ENCODE measurements at places on chromosomes 3 and 15.

GRCh38 chr3:69791106-69791505, 51.8 kb downstream of the MITF start:
- no peak for DNase-seq

DNA sequence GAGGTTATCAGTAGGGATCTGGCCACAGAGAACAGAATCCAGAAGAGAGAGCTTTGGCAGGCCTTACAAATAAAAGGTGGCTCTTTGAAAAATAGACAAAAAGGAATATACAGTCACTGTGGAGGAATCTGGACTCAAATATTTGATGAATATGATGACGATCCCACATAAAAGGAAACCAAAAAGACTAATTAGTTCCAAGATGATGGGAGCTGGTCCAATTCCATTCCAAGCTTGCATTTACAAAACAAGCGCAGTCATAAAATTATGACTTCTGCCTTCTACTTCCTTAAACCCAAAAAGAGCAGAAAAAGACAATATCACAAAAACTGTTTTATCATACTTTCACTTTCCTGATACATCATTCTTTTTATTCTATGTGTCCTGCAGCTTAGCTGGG, 285.8 kb downstream of the DIPK2A start:
- DNase-seq: no peak

- DNase-seq: no peak
Measured at GRCh38 chr3:160134454-160134853, 90.8 kb upstream of the C3orf80 start.

- DNase-seq: no peak
Measured at GRCh38 chr15:87523516-87523915, 733.0 kb downstream of the NTRK3 start.

DNA sequence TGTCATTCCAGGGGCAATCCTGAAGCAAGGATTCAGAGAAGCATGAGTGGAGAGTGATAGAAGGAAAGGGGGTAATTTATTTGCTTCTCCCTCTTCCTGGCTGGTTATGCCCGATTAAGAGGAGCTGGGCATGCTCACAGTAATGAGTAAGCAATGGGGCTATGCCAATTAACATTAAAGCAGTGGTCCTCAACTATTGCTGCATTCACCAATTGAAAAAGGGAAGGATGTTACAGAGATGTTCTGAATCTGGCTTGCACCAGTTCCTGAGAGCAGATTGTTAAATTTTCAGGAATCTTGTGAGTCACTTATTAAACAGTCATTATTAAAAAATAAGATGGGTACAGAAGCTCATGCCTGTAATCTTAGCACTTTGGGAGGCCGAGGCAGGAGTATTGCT, 85.9 kb upstream of the ZBTB20 start:
- DNase-seq: no peak

GRCh38 chr3:65018801-65019200, 331.0 kb upstream of the ADAMTS9 start:
- no peak for DNase-seq

DNA sequence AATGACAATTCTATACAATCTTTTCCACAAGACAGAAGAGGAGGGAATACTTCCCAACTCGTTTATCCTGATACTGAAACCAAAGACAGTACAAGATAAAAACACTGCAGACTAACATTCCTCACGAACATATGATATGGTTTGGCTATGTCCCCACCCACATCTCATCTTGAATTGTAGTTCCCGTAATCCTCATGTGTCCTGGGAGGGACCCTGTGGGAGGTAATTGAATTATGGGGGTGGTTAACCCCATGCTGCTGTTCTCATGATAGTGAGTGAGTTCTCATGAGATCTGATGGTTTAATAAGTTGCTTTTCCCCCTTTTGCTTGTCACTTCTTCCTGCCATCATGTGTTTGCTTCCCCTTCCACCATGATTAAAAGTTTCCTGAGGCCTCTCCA, 83.9 kb upstream of the PROK2 start:
- DNase-seq: no peak

- DNase-seq: no peak
Measured at GRCh38 chr15:39391230-39391629, 189.6 kb upstream of the THBS1 start.

DNA sequence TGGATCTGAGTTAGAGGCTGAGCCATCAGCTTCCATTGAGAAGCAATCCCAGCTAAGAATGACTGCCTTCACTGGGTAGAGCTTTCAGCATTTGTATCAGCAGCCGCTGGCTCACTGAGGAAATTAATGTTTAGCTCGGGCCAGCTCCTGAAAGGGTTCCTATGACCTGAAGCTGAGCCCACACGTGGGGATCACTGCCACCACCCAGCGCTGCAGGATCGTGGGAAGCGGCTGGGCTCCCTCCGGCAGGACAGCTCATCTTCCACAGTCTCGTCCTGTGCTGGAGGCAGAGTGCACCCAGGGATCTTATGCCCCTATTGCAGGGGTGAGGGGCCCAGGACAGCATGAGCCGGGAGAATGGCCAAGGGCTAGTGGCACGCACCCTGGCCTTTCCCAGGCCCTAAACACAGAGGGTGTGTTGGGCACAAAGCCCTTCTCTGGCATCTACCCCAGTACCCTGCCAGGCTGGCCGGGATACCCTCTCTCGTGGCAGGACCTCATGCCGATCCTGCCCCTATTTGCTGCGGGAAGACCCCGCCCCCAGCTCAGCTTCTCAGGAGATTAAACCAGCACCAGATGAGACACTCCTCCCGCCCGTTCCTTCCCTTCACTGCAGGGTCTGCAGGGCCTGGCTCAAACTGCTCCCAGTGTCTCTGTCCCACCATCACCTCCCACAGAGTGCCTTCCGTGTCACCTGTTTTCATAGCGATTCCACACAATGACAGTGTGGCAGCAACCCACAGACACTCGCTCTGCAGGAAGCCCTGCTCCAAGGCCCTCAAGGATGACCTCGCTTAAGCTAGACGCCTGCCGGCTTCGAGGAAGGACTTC, 28.5 kb downstream of the KLHL25 start:
- no peak for DNase-seq

- no peak for DNase-seq
Measured at GRCh38 chr3:166569589-166569988, 732.4 kb upstream of the BCHE start.

- DNase-seq: no peak
Measured at GRCh38 chr15:68626283-68626682, 47.5 kb downstream of the CORO2B start.

DNA sequence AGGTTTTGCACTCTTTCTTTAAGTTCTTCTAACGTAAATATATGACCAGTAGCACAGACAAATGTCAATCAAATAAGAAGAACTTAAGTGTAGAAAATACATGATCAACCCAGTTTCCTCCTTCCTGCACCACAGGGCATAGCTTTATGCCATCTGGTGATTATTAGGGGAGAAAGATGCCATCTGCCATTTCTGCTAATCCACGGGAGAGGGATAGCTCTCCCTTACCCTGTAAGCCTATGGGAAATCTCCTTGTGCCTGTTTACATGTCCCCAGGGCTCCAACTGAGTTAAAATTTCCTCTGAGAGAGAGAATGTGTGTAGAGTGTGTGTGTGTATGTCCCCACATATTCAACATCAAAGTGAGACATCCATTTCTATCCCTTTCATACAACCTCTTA, 135.9 kb downstream of the RSL24D1 start:
- DNase-seq: no peak

GRCh38 chr3:8581806-8582445, 62.7 kb downstream of the SSUH2 start:
- no peak for DNase-seq

GRCh38 chr3:34856081-34856947, 783.0 kb upstream of the ARPP21 start:
- no peak for DNase-seq

- DNase-seq: no peak
Measured at GRCh38 chr3:58560771-58561311, 16.4 kb downstream of the FAM107A start.

DNA sequence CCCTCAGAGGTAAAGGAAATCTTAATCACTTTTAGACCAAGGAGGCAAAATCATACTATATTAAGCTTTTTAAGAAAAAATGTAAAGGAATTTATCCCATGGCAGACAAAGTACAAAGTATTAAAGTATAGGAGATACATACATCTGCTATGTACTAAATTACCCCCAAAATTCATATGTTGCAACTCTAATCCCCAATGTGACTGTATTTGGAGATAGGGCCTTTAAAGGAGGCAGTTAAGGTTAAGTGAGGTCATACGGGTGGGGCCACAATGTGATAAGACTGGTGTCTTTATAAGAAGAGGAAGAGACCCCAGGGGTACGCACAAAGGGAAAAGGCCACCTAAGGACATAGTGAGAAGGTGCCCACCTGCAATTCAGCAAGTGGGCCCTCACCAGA, 657.0 kb upstream of the ADAMTS9 start:
- no peak for DNase-seq

- DNase-seq: no peak
Measured at GRCh38 chr15:29822100-29822683, at the start of gene TJP1. TJP1 (minus strand) TSS chr15:29822468; CDS start chr15:29822028, 440 bp downstream.

GRCh38 chr3:20842002-20842401, 656.0 kb upstream of the SGO1 start:
- no peak for DNase-seq

GRCh38 chr3:14331251-14331650, 71.2 kb upstream of the SLC6A6 start:
- no peak for DNase-seq

- no peak for DNase-seq
Measured at GRCh38 chr15:73744293-73744692, 8.9 kb downstream of the INSYN1 start.

- no peak for DNase-seq
Measured at GRCh38 chr15:88835646-88836045, 32.4 kb downstream of the ACAN start.

DNA sequence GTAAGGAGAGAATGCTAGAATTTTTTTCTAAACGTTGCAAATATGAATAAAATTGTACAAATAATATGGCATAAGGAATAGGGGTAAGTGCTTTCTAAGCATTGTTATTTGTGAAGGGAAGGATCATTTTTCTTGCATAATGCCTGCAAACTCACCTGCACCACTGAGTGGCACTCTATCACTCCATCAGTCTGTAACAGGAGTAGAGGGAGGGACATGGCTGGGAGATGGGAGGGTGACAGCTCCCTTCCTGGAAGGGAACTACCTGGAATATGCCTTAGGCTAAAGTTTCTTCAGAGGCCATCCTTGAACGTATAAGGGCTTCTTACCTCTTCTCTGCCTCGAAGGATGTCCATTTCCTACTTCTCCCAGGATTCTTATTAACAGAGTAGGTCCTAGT, 3.0 kb downstream of the NAALADL2 start:
- DNase-seq: no peak

GRCh38 chr3:182886497-182886896, 93.2 kb downstream of the ATP11B start:
- no peak for DNase-seq

GRCh38 chr15:39581242-39581792, 438 bp downstream of the THBS1 start:
- DNase-seq: no peak

DNA sequence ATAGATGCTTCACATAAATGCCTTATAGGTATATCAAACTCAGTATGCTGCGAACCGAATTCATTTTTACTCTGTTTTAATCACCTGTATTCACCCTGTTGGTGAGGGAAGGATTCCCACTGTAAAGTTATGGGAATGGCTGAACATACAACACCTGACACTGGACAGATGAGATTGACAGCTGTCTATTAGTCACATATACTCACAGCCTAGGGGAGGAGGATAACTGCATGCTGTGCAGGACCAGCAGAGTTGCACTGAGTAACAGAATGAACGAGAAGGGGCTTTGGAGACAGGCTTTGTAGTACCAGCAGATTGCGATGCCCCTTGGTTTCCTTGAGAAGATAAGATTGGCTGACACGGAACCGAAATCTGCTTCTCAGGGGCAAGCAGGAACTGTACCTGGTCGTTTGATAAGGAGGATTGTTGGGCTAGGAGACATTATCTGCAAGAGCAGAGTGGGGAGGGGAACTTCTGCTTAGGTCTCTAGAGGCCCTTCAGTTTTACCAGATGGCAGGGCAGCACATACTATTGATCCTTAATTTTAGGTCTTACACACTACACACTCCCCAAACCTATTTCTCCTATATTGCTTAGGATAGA, 43.5 kb upstream of the SLC22A13 start:
- DNase-seq: no peak

GRCh38 chr3:108102420-108103039, 11.7 kb upstream of the CD47 start:
- DNase-seq: no peak

DNA sequence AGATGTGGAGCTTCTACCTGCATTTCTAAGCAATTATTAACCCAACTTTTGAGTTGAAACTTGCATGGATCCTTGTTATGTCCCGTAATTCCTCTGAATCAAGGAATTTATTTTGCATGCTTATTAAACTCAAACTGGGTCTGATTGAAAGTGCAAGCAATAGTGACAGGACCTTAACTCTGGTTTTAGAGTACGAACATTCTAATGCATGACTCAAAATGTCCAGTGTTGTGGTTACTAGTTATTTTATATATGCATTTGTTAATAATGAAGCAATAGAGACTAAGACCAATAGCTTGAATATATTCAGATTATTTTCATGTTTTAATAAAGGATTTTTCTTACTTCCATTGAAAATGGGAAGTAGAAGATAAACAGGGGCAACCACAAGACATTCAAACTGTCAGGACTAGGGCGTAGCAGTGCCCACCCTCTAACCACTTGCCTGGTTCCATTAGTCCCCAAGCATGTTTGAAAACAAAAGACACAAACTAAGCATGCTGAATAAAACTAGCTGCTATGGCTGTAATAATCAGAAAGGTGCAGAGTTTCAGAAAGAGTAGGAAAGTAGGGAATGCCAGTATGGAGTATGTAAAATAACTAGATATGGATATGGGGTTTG, 28.1 kb downstream of the OIP5 start:
- no peak for DNase-seq

DNA sequence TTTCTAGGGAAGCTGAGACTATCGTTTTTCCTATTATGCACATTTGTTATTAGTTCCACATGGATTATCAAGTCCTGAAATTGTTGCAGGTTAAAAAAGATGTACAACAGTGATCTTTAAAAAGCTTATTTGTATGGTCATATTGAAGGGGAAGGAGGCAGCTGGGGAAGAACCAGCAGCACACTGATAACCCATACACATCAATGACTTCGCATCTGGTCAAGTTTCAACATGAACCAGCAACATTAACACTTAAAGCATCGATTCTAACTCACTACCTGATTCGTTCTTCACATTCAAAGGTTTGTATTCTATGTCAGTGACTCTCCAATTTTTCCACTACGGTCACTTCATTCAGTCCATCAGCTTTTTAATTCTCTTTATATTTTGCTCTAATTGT, 56.4 kb downstream of the NCEH1 start:
- no peak for DNase-seq

- no peak for DNase-seq
Measured at GRCh38 chr15:90153658-90154057, 47.5 kb upstream of the SEMA4B start.

- DNase-seq: no peak
Measured at GRCh38 chr15:77004189-77004588, 9.3 kb downstream of the PSTPIP1 start.

GRCh38 chr3:14680716-14681115, 5.8 kb downstream of the C3orf20 start:
- DNase-seq: no peak

- DNase-seq: no peak
Measured at GRCh38 chr15:64185146-64185911, 22.5 kb upstream of the PPIB start.

All from activated naive CD4-positive, alpha-beta T cell (primary cell).